LNCaP clone FGC (cell line): ENCODE measurements at places on chromosomes 12 and 14.

DNA sequence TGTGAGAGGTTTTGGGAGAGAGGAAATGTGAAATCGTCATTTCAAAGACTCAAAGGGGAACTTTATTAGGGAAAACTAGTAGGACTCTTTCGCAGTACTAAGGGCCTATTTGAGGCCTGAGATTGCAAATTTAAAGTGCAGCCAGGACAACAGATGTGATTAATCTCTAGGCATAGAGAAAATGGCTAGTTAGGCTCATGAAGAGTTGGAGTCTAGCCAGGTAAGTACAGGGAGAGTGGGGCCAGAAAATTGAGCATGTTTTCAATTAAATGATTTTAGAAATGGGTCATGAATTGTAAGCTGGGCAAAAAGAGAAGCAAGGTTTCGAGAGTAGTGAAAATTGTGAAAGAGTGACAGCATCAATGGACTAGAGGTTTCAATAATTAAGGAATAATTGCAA lies 91.9 kb upstream of the LMNTD1 start:
- DNase-seq, result no peak

GRCh38 chr14:95293449-95293848 lies 26.3 kb downstream of the CLMN start:
- no peak for DNase-seq

GRCh38 chr12:125861299-125862281 lies 796.4 kb downstream of the AACS start:
- DNase-seq, result no peak

GRCh38 chr14:34833549-34834523 lies 41.3 kb downstream of the BAZ1A start:
- no peak for DNase-seq

GRCh38 chr12:111138016-111138415 lies 217.6 kb upstream of the MYL2 start:
- DNase-seq, result no peak

GRCh38 chr12:70607107-70607506 lies 30.1 kb downstream of the PTPRB start:
- DNase-seq, result peak; percentile 6

GRCh38 chr14:59026081-59026480 lies 162.4 kb upstream of the DAAM1 start:
- no peak for DNase-seq

GRCh38 chr12:112839386-112839972 lies 47.9 kb downstream of the RPH3A start:
- no peak for DNase-seq

DNA sequence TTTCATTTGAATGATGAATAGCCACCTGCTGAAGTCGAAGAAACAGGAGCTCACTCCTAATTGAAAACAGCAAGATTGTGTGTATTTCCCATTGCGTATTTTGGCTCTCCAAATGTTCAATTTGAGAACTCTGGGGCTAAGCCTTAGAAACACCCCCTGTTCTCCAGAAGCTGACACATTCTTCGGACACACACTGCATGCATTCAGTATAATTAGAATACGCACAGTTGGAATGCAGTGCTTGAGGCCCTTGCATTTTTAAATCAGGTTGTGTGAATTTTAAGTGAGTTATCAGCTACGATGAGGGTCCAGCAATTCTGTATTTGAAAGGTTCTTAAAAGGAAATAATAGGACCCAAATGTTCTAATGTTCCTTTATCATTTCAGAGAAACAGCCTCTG lies 103.8 kb downstream of the PRKD1 start:
- no peak for DNase-seq

- DNase-seq, result no peak
Observed at GRCh38 chr14:91722386-91722785, 9.5 kb downstream of the CATSPERB start.

DNA sequence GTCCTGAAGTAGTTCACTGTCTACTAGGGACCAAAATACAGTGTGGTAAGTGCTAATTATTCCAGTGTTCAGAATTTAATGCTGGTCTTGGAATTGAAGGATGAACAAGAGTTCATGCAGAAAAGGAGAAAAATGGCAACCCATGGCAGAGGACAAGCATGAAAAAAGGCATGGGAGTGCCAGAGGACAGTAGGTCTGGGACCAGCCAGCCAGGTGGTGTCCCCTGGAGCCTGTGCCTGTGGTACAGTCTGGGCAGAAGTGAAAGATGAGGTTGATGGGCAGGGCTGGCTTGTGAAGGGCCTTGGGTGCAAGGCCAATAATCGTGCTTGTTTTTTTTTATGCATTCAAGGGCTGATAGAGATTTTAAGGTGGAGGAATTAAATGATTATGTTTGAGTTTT lies 21.0 kb downstream of the C12orf75 start:
- DNase-seq, result no peak

DNA sequence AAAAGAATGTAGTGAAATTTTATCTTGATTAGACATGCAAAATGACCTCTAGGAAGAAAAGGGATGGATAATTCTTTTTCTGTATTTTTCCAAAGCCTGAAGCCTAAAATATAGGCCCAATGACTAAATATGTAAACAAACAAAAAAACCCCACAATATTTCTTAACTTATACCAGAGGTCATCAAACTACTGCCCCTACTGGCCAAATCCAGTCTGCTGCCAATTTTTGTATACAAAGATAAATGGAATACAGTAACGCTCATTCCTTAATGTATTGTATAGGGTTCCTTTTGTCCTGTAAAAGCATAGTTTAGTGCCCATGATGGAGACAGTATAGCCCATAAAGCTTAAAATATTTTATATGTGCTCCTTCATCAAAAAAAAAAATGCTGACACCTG lies 145.7 kb upstream of the ALG10 start:
- DNase-seq, result no peak

DNA sequence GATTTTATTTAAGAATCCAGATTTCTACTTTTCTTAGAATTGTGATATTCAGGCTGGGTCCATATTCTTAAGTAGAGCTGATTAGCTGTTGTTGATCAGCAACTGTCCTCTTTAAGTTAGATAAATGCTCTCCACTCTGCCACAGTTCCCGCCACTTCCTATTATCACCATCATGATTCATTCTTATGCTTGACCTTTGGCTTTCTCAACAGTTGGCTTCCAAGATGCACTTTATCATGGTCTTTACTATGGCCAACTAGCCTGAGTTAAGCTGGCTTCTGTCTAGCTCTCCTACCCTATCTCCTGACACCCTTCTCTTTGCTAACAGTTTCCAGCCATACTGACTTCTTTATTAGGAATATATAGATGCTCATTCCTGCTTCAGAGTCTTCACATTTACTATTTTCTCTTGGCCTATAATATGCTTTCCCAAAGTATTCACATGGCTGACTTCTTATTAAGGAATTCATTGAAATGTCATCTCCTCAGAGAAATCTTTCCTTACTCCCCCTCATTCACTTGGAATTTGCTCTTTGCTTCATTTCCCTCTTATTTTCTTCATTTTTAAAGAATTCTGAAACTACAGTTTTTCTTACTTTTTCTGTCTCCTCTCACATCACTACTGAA lies 149.0 kb upstream of the IGF1 start:
- DNase-seq, result no peak

GRCh38 chr14:90605430-90605829 lies 208.6 kb downstream of the CALM1 start:
- DNase-seq, result no peak

DNA sequence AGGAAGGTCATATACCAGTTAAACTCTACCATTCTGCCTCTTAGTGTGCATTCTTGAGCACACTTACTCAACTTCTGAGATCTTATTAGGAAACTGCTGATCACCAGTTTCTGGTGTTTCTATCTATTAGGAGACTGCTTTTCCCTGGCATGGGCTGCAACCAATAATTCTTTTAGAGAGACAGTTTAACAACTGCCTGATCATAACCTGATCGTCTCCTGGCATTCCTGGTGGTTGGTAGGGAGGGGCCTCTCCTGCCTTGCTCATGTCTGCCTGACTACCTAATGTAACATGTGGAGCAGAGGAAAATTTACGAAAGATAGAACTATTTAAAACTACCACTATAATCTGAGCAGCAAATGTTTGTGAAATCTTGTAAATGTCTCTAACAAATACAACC lies 75.3 kb upstream of the MGAT4C start:
- no peak for DNase-seq

GRCh38 chr12:30286345-30286926 lies 409.2 kb downstream of the IPO8 start:
- peak; percentile 42 for DNase-seq
